ENCODE measurements at places on chromosomes 11 and 22.

GRCh38 chr11:117827521-117828511 lies 3.3 kb upstream of the FXYD2 start:
- no peak for DNase-seq

GRCh38 chr22:36224245-36224644 lies 15.1 kb downstream of the APOL2 start:
- no peak for DNase-seq

DNA sequence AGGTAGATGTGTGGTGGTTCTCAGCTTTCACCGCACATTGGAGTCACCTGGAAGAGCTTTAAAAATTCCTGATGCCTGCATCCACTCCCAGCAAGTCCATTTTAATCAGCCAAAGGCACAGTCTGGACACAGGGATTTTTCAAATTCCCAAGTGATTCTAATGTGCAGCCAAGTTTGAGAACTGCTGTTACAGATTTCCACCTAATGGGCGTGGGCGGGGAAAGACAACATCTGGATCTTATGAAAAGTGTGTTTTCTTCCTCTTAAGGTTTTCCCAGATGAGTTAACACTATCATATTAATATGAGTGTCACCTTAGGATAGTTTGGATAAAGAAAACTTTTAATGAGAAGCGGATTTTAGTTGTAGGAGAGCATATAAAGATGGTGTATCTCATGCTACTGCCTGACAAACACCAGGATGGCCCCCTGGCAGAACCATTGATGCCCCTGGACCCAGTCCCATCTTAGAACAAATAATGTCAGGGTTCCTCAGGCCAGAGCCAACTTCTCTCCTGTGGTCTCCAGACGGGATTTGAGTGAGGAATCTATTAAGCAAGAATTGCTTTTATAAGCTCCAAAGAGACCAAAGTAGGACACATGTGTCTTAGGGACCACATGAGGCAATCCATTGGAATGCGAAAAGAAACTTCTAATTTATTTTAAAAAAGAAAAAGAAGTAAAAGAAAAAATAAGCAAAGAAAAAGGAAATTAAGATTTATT lies 31.9 kb downstream of the POU2AF1 start:
- no peak for DNase-seq

DNA sequence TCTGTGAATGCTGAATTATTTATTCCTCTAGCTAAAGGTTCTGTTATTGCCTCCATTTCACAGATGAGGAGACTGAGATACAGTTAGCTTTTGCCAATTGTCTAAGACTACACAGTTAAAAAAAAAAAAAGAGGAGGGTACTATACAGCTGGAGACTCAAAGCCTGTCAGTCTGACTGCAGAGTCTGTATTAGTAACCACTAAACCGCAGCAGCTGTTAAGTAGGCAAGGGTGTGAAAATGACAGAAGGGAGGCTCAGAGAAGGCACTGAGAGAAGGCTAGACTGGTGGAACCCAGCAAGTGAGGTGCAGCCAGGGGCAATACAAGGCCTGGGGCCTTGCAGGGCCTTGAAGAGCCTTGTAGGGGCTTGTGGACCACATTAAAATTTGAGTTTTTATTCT lies 181.2 kb downstream of the CSNK2A3 start:
- no peak for DNase-seq

GRCh38 chr11:121466063-121466794 lies 13.5 kb upstream of the SORL1-AS1 start:
- no peak for DNase-seq

DNA sequence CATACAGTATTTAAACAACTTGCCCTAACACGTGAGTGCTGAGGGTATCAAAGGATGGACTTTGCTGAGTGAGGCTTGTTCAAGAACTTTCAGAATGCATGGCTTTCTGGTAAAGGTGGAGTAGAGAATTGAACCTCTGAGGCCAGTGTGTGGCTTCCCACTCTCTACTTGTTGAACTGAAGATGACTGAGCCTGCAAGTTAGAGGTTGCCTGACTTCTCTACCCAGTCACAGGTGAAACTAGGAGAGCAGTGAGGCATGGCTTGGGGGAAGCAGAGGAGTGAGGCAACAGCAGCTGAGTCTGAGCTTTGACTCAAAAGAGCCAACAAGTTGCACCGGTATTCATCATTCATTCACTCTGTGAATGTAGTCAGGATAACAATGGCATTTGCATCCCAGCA lies 256.4 kb upstream of the SESN3 start:
- DNase-seq: no peak

DNA sequence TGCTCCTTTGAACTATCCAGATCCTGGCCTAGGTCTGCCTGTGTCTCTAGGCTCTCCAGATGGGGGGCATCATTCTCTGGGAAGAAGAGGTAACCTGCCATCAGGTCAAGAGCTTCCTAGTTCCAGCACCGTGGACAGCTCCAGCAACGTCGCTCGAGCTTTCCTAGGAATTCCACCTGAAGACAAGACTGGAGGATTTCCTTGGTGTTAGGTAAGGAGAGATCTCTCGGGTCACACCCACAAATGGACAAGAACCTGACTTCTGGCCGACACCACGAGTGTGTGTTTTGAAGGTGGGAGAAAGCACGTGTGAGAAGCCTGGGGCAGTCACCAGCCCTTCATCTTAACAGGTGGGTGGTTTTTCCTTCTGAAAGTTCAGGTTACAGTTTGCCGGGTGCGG lies 1.2 kb downstream of the PRG3 start:
- DNase-seq: no peak

- DNase-seq: peak; percentile 65
Measured at GRCh38 chr11:27472398-27473016, at the start of gene LGR4. TSS of gene LGR4 (minus strand) at chr11:27472790. CDS start at chr11:27472302, 488 bp downstream.

DNA sequence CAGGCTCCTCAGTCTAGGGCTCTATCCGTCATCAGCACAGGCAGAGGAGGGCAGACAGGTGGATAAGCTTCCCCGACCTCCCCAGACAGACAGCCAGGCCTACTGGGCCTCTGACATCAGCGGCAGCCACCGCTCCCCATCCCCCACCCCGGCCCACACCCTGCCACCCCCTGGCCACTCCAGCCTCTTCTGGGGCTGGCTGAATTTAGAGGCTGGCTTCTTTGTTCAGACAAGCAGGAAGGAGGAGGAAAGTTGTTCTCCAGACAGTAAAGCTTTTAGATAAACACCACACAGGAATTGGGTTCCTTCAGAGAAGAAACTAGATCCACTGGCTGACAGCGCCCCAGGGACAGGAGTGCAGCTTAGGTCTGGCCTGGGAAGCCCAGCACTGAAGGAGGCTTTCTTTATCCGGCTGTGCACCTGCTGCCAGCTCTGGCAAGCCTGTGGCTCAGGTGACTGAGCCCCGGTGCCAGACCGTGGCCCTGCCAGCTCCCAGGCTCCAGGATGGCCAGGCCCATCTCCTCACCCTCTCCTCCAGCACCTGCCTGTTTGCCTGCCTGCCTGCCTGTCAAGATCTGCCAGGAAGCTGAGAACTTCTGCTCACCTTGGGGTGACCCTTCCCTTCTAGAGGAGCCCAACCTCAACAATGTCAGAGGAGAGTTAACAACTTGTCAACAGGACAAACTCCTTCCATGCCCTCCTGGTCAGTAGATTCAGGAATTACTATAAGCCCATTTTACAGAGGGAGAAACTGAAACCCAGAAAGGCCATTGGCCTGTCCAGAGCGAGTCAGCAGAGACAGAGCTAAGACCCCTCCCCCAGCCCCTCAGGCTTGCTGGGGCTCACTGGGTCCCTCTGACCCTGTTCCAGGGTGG lies 44.0 kb upstream of the KLHL35 start:
- no peak for DNase-seq

GRCh38 chr11:3933165-3933628 lies 77.7 kb downstream of the STIM1 start:
- no peak for DNase-seq

- DNase-seq: no peak
Measured at GRCh38 chr11:106278391-106278790, 200.9 kb downstream of the AASDHPPT start.

GRCh38 chr11:57641011-57641807 lies 8.5 kb downstream of the YPEL4 start:
- DNase-seq: no peak

DNA sequence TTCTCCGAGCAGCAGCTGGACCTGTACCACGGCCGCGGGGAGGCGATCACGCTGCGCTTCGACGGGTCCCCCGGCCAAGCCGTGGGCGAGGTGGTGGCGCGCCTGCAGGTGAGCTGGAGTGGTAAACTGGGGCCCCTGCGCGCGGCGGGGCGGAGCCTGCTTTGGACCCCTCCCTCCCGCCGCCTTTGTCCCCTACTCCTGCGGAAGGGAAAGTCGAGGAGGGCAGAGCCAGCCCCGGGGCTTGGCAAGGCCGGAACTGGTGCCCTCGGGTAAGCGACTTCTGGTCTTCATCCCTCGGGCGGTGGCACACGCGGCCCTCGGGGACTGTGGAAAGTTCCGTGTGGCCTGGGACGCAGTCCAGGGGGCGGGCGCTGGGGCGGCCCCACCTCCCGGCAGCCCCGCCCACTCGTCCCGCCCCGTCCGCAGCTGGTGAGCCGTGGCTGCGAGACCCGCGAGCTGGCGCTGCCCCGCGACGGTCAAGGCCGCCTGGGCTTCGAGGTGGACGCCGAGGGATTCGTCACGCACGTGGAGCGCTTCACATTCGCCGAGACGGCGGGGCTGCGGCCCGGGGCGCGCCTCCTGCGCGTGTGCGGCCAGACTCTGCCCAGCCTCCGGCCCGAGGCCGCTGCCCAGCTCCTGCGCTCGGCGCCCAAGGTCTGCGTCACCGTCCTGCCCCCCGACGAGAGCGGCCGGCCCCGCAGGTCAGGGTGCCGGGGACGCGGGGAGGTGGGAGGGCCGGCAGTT lies 9.2 kb downstream of the SIPA1 start:
- DNase-seq: no peak

DNA sequence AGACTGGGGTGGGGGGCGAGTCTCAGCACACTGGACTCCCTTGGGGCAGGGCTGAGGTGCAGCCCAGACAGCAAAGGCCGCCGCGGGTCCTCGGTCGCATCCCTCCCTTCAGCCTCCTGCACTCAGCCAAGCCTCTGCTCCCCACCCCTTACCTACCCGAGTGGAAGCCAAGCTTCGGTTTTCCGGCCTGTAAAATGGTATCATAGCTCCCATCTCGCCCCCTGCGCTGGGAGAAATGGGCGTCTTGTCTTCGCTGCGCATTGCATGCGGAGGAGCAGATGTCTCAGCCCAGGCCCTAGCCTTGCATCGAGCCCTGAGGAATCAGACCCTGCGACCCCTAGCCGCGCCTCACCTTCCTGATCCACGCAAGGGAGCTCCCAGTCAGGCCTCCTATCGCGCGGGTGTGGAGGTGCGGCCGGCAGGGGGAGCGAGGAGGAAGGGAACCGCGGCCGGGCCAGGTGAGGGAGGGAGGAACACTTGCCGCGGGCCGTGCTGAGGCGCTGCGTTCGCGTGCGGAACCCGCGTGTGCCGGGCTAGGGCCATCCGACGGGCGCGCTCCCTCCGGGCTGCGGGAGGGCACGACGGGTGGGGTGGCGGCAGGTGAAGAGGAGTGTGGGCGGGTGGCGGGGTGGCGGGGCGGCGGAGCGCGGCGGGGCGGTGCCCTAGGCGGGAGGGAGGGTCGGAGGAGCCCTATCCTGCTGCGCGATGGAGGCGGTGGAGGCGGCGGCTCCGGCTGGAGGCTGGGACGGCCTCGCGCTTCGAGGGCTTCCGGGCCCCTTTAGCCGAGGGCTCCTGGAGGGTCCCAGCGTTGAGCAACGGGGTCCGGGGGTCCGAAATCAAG lies 4.1 kb upstream of the TBX1 start:
- peak; percentile 27 for DNase-seq

DNA sequence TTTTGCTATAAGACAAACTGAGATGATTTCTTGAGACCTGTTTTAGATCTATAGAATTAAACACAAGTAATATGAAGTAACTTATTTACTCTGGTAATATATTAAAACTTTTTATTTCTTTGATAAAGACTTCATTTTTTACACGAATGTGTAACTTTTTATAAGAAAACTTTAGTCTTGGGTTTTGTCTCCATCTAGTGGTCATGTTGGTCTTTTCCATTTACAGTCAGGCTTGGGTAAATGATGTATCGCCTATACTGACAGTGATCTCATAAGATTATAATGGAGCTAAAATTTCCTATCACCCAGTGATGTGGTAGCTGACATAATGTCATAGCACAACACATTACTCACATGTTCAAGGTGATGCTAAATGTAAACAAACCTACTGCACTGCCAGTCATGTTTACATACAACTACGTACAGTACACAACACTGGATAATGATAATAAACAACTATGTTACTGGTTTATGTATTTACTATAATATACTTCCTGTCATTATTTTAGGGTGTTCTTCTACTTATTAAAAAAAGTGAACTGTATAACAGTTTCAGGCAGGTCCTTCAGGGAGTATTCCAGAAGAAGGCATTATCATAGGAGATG lies 7.5 kb upstream of the C11orf97 start:
- no peak for DNase-seq

DNA sequence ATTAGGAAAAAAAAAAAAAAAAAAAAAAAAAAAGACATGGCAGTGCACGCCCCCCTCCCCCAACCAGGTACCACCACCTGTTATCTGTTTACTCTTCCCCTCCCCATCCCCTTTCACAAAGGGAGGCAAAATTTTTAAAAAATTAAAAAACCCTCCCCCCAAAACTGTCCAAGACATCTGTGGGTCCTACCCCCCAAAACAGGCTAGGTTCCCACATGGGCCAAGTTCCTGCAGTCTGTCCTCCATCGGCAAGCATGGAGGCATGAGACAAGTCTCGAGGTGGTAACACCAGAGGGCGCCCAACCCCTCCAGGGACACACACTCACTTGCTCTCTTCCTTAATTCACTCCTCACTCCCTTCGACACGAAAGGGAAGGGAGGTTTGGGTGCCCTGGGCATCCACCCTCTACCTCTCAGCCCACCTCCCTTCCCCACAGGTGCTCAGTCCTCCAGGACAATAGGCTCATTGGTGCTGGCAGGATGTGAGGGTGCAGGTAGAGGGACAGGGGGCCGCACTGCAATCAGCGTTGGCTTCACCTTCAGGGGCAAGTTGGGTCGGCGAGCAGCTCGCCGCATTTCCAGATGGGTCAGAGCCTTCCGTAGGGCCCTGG lies 2.2 kb upstream of the TUT1 start:
- peak; percentile 64 for DNase-seq

- DNase-seq: no peak
Measured at GRCh38 chr11:123328281-123328867, 101.7 kb upstream of the GRAMD1B start.

DNA sequence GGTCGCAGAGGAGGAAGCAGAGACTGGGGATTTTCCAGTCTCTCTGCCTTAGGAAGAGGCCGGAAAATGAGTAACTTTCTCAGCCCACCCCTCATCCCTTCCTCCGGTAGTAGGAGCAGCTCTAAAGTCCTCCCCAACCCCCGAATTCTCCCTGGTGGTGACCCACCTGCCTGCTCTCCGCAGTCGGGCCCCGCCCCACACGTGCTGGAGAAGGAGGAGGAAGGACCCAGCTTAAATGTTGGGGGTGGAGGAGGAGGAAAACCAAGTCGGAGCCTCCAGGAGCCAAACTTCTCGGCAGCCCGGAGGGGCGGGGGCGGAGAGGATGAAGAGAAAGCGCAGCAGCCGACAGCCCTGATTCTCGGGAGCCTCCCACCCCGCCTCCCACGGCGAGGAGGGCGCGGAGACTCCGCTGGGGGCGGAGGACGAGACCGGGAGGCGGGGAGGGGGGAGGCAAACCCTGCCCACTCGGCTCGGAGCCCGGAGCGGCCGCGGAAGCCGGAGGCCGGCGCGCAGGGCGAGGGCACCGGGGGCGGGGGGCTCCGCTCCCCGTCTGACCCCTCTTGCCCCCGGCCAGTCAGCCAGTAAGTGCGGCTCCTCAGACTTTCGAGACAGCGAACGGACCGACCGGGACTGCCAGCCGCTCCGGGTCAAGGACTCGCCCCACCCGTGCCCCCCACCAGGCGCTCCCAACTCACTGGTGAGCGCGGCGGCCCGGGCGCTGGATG lies at the start of gene TPBGL:
TPBGL (plus strand) TSS at position 464 of the 725 bp plus-strand sequence. CDS start 276 bp downstream, outside the sequence.
- no peak for DNase-seq
